ENCODE measurements at places on chromosomes 16 and 17.

DNA sequence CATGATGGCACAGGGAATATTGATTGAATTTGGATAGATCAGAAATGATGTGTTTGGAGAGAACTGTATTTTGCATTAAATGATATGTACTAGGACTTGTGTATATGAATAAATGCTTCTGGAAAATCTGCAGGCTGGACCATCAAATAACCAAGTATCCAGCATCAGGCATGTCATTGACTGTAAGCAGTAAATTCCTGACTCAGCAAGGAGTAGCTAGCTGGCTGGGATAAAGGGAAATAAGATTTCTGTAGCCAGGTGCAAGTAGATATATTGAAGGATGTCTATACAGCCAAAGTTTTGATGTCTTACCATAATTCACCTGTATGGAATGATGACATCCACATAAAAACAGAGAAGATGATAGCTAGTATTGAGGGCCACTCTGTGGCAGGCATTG, 809.6 kb downstream of the CDH11 start:
- no peak for DNase-seq

DNA sequence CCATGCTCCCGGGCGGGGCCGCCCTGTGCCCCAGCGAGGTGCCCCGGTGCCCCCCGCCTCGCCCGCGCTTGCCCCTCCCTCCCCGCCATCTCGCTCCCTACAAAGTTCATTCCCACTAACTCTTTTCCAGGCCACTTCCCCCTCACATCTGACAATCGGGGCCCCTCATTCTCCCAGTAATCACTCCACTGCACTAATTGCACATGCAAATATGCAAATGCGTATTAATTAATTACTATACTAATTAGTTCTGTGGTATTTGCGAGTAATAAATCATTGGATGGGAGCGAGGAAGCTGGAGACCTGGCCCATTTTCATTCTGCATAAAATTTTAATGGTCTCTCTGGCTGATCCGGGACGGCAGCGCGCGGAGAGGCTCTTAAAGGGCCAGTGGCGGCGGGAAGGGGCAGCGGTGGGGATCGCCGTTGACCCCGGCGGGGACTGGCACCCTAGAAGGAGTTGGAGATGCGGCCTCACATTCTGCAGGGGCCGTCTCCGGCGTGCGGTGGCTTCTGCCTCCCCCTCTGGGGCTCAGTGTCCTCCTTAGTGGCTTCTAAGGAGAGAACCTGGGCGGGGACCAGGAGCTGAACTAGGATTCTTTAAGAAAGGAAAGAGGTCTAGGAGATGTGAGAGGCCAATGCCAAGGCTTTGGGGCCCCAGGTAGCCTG, 8.4 kb upstream of the PPP1R1B start:
- no peak for DNase-seq

DNA sequence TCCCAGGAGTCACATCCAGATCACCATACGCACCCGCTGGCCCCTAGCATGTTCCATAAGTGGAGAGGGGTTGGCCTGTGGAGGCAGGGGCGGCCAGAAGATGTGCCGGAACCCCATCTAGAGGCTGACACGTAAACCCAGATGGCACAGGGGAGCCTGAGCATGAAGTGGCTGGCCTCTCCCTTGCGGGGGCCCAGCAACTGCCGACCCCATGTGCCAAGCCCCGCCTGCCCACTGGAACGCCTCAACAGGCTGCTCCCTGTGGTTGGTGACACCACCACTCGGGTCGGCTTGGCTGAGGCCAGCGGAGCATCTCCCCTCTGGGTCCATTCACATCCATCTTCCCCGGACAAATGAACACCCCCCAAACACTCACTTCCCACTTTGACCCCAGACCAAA, 9.5 kb downstream of the BCAR1 start:
- no peak for DNase-seq

DNA sequence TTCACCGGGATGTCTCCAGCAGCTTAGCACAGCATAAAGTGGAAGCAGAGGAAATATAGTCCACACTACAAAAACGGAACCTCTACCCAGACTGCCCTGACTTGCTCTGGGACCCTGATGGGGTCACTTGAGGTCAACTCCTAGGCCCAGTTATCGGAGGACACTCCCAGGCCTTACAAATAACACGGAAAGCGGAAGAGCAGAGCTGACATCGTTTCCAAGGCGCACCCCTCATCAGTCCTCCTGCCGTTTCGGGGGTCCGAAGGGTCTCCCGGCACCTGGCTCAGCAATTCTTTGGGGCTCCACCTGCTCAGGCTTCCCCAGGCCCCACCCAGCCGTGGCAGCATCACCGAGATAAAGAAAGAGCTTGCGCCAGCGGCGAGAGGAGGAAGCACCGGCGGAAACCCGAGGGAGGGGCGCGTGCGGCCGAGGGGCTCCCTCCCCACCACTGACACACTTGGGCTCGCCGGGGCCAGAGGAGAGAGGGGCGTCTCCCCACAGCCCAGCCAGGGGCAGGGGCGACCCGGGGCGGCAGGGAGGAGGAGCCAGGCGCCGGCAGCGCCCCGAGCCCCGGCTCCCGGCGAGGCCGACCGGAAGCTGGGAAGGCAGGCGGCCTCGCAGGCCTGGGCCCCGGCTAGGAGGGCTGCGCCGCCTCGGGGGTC, 727 bp downstream of the CORO7 start:
- peak; percentile 59 for DNase-seq

DNA sequence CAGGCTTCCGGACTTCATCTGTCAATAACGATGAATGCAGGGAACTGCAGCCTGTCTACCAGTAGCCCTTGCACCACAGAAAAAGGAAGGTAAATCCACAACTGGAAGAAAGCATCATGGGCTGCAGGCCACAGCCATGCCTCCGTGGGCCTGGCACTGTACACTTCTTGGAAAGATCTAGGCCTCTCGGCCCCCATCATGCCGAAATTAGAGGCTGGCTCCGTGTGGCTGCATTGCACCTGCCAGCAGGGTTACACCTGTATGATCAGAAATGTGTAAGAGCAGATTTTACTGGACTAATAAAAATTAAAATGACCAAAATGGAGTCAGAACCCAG, 52.2 kb downstream of the SDK2 start:
- no peak for DNase-seq

DNA sequence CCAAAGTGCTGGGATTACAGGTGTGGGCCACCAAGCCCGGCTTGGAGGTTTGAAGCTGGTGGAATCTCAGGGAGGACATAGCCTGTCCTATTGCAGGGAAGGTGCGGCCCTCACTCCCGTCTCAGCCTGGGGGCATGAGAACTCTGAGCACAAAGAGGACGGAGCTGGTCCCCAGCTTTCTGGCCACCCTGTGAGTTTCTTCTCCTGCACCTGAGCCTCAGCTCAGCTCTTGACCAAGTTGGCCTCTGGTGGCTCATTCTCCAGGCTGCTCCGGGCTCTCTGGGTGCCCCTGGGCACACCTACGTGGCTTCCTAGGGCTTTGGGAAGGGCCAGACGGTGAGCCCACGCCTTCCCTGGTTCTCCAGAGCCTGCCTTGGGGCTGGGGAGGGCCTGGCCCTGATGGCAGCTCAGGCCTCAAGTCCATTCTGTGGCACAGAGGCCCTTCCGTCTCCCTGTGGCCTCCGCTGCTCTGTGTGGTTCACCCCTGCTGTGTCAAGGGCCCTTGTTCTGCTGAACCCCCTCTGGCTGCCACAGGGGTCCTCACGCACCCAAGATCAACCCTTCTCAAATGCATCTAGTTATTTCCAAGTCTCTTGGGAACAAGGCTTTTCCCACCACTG, 6.9 kb upstream of the FASN start:
- DNase-seq: no peak

DNA sequence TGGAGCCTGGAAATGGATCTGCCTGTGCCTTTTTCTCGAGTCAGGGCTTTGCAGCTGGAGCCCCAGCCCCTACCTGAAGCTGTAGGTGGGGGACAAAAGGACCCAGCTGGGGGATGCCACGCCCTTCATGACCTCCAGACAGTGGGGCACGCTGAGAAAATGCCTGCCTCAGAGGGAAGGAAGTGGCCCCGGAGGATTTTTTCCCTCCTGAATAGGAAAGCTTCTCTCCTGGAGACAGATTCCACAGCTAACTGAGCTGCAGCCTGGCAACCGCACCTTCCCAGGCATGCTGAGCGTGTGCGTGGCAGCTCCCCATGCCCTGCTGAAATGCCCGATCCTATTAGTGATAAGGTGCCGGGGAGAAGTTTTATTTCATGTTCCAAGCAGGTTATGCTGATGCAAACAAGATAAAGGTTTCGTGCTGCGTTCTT, 58.0 kb downstream of the AIPL1 start:
- DNase-seq: no peak

GRCh38 chr17:79053251-79053925, 21.2 kb upstream of the ENGASE start:
- DNase-seq: no peak

GRCh38 chr16:86946396-86946795, 368.0 kb downstream of the FOXL1 start:
- DNase-seq: no peak

DNA sequence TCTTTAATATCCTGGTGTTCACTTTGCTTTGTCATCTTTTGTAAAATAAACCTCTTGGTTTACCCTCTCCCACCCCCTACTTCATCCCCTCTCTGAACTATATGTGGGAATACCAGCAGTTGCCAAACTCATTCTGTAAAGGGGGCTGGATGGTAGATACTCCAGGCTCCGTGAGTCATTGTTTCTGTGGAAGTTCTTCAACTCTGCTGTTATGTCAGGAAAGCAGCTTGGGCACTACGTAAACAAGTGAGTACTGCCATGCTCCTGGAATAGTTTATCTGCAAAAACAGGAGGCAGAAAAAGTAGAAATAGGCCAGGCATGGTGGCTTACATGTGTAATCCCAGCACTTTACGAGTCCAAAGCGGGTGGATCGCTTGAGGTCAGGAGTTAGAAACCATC, 17.6 kb downstream of the MVP start:
- no peak for DNase-seq

DNA sequence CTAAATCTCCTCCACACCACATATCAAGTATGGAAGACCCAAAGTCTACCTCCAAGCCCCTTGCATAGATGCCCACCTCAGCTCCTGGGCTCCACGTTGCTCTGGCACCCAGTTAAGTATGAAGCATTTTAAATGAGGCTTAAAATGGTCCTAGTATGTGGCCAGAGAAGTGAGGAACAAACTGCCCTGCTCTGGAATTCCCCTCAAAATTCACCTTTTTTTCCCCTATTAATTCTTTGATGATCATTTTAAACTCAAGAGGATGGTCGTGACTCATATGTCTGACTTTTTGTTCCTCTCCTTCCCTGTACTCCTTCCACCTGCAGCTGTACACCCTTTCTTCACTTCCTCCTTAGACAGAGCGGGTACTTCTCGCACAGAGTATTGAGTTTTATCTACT, 234.5 kb upstream of the MYOCD start:
- no peak for DNase-seq

GRCh38 chr16:47198180-47198575, 54.4 kb upstream of the NETO2 start:
- DNase-seq: no peak

GRCh38 chr17:81690549-81690948, 6.7 kb downstream of the HGS start:
- no peak for DNase-seq

DNA sequence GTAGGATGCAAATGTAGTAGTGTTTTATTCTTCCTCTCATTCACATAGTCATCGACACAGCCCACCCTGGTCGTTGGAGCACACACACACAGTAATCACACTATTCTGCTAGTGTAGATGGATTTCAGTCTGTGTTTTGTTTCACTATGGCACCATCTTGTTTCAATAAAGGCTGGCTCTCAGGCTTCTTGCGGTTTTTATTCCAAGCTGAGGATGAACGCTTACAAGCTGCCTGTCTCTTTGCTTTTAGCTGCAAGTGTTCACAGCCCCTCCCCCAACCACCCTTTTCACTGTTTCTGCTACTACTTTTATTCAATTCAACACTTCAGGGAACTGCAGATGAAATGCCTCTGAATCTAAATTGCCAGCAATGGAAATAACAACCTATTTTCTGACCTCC, 140.9 kb upstream of the PMFBP1 start:
- no peak for DNase-seq

- DNase-seq: no peak
Measured at GRCh38 chr17:29048440-29049368, 5.8 kb downstream of the PIPOX start.

- DNase-seq: peak; percentile 90
Measured at GRCh38 chr16:67447508-67448076, 16.7 kb downstream of the HSD11B2 start.

GRCh38 chr16:85557083-85557970, 55.8 kb upstream of the GSE1 start:
- peak; percentile 63 for DNase-seq

GRCh38 chr17:68418876-68419275, 38.4 kb downstream of the WIPI1 start:
- DNase-seq: no peak

DNA sequence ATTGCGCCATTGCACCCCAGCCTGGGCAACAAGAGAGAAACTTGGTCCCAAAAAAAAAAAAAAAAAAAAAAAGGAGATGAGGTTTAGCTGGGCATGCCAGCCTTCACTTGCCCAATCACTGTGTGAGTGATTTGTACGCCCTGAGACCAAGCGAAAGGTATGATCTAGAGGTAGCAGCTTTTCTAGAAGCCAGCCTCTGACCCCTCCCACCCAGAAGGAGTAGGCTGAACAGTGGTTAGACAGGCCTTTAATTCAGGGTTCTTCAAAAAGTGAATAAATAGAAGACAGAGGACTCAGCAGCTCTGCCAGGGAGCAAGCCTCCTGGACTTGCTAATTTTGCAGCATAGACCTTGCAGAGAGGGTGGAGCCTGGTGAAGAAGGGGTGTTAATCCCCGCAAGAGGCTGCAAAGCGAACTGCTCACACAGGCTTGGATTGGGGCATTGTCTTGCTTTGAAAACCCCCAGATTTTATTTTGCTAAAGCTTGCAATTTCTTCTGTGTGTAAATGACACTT, 7.1 kb upstream of the CYTH1 start:
- no peak for DNase-seq
